ENCODE measurements at places on chromosomes 5 and 9.

GRCh38 chr5:127428748-127429147 lies 88.7 kb upstream of the PRRC1 start:
- DNase-seq = peak; percentile 60

DNA sequence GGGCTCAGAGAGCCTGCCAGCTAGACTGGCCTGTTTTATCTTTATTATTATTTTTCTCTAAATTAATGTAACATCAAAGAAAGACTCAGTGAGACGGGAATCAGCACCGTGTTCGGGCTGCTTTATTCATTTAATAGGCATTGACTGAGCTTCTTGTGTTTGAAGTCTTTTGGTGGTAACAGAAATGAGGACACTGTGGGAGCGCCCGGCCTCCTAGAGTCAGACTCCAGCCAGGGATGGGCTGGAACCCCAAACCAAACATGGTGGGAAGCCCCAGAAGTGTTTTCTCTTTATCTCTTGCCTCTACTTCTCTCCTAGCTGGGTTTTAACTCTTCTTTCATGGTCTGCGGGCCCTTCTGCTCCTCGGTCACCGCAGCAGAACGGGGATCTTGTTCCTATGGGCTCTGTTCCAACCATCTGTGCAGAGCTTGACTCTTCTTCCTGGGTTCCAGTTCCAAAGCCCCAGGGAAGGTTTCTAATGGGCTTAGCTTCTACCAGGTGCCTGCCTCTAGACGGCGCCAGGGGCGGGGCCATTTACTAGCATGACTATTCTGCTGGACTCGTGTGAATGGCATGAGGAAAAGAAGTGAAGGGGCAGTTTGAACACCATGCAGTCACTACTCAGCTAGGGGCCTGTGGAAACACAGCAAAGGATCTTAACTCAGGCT lies 123.8 kb downstream of the FGF18 start:
- DNase-seq = no peak

GRCh38 chr5:74378464-74378863 lies 262.1 kb downstream of the ENC1 start:
- DNase-seq = no peak

GRCh38 chr9:132171702-132172101 lies 9.8 kb downstream of the NTNG2 start:
- DNase-seq = no peak

- no peak for DNase-seq
These were observed 87.6 kb downstream of the S1PR3 start for GRCh38 chr9:89078860-89079259.

- no peak for DNase-seq
These were observed 5.5 kb upstream of the JADE2 start for GRCh38 chr5:134519989-134520388.

GRCh38 chr9:128339761-128340690 lies at the start of gene SLC27A4:
Gene SLC27A4 (plus strand): TSS chr9:128340527. CDS start chr9:128343133, 2,606 bp downstream.
- peak; percentile 89 for DNase-seq

DNA sequence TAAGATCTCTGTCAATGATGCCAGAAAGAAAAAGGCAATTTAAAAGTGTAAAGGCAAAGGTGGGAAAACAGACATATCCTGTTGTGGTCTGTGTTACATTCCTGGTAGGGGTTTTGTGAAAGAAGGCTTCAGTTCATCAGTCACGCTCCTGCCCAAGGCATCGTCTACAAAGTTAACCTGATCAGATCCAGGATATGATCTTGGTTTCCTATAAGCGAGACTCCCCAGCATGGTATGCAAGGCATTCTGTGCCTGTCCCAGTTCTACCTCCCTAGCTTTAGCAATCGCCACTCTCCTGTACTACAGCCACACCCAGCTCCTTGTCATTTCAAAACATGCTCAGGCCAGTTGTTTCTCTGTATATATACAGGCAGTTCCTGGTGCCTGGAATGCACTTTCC lies 58.0 kb upstream of the PTPN3 start:
- no peak for DNase-seq

DNA sequence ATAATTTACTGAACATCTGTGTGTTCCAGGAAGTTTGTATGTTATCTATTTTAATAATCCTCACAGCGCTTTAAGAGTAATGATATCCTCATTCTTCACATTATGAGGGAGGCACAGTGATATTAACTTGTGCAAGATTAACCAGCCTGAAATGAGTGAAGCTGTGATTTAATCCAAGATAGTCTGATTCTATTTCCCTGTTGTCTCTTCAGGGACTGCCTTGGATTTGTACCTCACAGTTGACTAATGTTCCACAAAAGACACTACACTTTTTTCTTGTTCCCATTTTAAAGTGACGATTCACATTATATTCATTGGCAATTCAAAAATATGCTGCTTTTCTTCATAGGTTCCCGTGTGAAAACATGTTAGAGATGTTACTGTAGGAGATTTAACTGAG lies 125.3 kb upstream of the GNA14 start:
- no peak for DNase-seq

DNA sequence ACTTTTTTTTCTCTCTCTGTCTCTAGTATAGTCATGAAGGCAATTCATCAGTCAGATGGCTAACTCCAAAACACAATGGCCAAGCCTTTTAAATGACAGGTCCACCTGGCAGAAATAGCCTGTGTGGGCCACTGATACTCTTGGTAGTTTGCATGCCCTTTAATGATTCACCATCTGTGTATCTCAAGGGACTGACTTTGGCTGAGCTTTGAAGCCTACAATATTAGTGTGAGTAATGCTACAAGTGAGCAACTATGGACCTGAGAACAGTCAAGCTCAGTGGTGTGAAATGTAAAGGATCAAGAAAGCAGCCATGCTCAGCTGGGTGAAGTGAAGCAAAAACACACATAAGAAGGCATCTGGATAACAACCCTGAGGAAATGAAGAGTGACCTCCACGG lies 506.9 kb downstream of the TLE1 start:
- no peak for DNase-seq

DNA sequence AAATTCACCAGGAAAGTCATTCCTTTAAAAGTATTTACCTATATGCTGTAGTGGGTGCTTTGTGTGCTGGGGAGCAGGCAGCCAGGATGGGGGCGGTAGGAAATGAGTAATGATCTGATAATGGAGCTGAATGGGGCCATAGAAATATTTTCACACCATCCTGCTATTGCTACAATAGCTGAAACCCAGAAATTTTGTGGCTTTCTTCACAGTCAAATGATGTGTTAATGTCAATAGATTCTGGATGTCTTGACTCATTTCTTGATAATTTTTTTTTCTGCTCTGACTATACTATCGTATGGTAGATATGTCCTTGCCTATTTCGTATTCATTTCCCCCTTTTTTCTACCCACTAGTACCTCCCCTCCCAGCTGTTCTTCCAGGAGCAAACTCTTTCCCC lies 59.5 kb downstream of the RORB start:
- no peak for DNase-seq

- DNase-seq = no peak
These were observed 59.1 kb downstream of the GALNT12 start for GRCh38 chr9:98866435-98867102.

GRCh38 chr9:125321496-125321895 lies 59.9 kb downstream of the GAPVD1 start:
- no peak for DNase-seq

- no peak for DNase-seq
These were observed 78.3 kb upstream of the ZNF608 start for GRCh38 chr5:124824637-124825158.

DNA sequence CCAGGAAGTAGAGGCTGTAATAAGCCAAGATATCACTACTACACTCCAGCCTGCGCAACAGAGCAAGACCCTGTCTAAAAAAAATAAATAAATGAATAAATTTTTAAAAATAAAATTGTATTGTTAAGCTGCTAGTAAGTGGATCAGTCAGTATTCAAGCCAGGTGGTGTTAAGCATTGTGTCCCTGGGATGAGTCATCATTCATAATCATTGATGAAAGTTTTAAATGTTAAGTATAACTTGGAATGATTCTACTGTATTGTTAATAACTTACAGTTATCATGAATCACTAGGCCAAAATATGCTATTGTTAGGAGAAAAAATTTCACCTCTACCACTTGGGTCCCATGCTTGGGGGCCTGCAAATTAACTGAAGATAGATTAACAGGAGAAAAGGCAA lies 38.2 kb downstream of the MED10 start:
- no peak for DNase-seq

GRCh38 chr9:128701227-128701854 lies 962 bp upstream of the PKN3 start:
- no peak for DNase-seq

GRCh38 chr9:126456441-126457174 lies 130.0 kb downstream of the MVB12B start:
- DNase-seq = no peak

- DNase-seq = no peak
These were observed 46.8 kb downstream of the NIPSNAP3B start for GRCh38 chr9:104810421-104811339.

DNA sequence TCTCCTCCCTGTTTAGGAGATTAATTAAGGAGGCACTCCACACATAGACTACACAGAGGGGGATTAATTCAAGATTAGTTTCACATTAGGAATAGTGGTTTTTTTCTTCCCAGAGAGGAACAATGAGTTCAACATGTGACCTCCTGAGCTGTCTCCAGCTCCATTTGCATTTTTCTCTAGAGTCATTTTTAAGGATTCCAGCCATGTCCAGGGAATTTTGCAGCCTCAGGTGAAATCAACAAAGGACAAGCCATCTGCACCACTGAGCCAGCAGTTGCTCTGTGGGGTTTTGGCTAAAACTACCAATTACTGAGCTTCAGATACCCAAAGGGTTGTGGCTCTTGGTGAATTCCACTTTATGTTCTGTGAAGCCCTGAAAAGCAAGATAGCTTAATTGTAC lies 258.5 kb upstream of the PPP1R2B start:
- no peak for DNase-seq

DNA sequence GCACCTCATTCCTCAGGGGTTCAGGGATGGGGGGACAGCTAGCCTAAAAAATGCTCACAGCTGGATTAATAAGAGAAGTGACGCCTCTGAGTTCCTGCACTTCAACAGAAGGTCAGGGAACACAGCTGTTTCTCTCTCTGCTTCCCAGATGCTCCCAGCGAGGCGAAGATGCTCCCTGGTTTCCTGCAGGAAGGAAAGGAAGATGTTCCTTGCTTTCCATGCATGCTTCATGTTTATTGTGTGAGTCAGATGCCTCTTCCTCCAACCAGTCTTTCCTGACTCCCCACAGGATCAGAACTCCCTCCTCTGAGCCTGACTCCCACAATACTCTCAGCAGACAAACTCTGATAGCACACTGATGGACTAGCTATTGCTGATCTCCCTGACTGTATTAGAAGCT lies 71.9 kb downstream of the MFAP3 start:
- no peak for DNase-seq

DNA sequence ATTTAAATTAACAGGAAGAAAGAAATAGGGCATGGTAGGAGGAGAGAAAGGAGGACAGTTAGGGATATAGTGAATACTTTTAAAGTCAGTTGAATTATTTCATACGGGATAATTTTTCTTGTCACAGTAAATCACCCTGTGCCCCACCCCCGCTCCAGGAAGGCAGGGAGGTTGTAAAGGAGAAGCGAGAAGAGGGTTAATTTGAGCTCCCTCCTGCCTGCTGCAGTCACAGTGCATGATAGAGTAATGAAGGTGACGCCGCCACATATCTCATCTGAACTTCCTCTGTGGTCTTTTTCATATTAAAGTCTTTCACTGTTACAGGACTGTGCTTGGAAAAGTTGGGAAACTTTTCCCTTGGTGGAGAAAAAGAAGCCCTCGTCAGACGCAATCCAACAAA lies 896 bp upstream of the PCSK5 start:
- peak; percentile 32 for DNase-seq

DNA sequence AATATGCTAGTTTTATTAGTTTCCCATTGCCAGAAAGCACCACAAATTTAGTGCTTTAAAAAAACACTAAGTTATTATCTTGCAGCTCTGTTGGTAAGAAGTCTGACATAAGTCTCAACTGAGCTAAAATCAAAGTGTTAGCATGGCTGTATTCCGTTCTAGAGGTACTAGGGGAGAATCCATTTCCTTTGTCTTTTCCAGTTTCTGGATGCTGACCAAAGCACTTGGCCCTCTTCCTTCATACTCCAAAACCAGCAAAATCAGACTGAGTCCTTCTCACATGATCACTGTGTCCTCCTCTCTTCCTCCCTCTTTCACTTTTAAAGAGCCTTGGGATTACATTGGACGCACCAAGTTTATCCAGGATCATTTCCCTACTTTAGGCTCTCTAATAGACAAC lies 9.5 kb downstream of the CDH18 start:
- no peak for DNase-seq

DNA sequence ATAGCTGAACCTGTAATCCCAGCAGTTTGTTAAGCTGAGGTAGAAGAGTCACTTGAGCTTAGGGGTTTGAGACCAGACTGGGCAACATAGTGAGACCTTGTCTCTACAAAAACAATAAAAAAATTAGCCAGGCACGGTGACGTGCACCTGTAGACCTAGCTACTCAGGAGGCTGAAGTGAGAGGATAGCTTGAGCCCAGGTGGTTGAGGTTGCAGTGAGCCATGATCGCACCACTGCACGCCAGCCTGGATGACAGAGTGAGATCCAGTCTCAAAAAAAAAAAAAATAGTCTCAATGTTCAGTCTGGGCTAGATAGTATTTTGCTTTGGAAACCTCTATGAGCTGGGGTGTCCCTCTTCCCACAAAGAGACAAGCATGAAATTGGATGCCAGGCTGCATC lies 51.9 kb upstream of the IQGAP2 start:
- no peak for DNase-seq

DNA sequence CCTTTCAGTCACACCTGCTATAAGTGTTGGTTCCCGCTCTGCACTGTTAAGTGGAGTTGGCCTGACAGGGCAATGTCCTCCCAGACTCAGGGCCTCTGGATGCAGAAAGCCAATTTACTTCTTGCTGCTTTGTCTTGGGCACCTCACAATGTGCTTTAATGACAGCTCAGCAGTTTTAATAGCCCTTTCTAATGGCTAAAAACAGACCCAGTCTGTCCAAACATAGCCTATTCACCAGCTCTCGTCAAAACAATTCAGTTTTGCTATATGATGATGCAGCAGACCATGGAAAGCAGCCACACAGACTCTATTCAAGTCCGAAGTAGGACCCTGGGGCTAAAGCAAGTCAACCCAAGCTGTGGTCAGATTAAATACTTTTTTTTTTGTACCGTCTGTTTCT lies 529.1 kb upstream of the SEMA6A start:
- DNase-seq = no peak

DNA sequence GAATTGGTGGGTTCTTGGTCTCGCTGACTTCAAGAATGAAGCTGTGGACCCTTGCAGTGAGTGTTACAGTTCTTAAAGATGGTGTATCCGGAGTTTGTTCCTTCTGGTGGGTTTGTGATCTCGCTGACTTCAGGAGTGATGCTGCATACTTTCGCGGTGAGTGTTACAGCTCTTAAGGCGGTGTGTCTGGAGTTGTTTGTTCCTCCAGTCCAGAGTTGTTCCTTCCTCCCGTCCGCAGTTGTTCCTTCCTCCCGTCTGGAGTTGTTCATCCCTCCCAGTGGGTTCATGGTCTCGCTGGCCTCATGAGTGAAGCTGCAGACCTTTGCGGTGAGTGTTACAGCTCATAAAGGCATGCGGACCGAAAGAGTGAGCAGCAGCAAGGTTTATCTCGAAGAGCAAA lies 159.6 kb upstream of the ADAMTSL1 start:
- no peak for DNase-seq

- no peak for DNase-seq
These were observed 478.9 kb downstream of the PSAT1 start for GRCh38 chr9:78775696-78776295.
